ENCODE measurements at places on chromosomes 12 and 14. TPM values are rescaled to one million over a fixed set of nuclear protein-coding genes. Genes with fewer than 3 reads are reported as not detected.

Gene POP5
- total RNA-seq, result 57.4 TPM

DNA sequence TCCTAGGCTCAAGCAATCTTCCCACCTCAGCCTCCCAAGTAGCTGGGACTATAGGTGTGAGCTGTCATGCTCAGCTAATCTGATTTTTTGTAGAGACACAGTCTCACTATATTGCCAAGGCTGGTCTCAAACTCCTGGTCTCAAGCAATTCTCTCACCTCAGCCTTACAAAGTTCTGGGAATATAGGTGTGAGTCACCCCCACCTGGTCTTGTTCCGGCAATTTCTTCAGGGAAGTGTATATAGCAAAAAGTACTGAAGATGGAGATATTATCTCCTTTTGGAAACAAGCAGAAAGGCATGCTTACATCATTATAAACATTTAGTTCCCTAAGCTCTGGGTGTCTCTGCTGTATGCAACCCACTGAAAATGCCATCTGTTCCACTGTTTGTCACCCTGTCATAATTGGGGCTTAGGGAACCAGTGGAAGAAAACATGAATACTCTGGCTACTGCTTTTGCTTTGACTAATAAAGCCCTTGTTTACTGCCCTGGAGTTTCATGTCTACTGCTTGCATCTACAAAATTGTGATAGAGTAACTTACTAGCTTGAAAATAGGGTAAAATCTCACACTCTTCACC lies 940.2 kb downstream of the GALC start:
- H3K27ac ChIP-seq, result no peak overlapping the region
- H3K27me3 ChIP-seq, result no peaks in the 10 kb centered on the region
- no peaks in the 10 kb centered on the region for H3K4me1 ChIP-seq

DNA sequence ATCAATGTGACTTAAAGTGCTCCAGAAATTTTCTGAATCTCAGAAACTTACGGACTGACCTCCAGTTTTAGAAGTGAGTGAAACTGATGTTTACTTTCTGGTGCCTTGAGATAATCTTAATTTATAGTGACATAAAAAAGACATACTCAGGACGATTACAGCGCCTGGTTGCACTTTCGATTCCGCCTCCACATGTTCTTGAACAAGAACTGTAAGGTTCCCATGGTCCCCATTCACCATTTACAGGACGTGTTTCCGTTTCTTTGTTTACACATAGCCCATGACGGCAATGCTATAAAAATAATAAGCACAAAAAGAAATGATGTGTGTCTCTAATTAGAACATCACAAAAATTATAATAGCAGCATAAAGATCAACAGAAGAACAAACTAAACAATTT lies 98.2 kb downstream of the ADAMTS20 start:
- no peak overlapping the region for H3K27ac ChIP-seq
- H3K27me3 ChIP-seq, result no peaks in the 10 kb centered on the region
- H3K36me3 ChIP-seq, result no peaks in the 10 kb centered on the region
- DNase-seq, result no peak
- H3K4me3 ChIP-seq, result no peak overlapping the region

GRCh38 chr14:98864211-98864610 lies 407.8 kb downstream of the BCL11B start:
- H3K36me3 ChIP-seq, result no peaks in the 10 kb centered on the region
- H3K27ac ChIP-seq, result no peak overlapping the region
- H3K4me3 ChIP-seq, result no peak overlapping the region
- no peak for DNase-seq
- H3K4me1 ChIP-seq, result no peaks in the 10 kb centered on the region
- no peaks in the 10 kb centered on the region for H3K27me3 ChIP-seq

- no peaks in the 10 kb centered on the region for H3K36me3 ChIP-seq
- peaks cover 17% of the 10 kb centered on the region for H3K4me1 ChIP-seq
- H3K27me3 ChIP-seq, result no peaks in the 10 kb centered on the region
- peak overlapping the region; percentile 59 for H3K4me3 ChIP-seq
- no peak for DNase-seq
These were observed 126.9 kb downstream of the SLC25A21 start for GRCh38 chr14:37045340-37046061.

GRCh38 chr14:24273422-24273998 lies 2.1 kb upstream of the RABGGTA start:
- no peak overlapping the region for H3K27ac ChIP-seq
- H3K4me1 ChIP-seq, result no peaks in the 10 kb centered on the region
